Fibroblast of the aortic adventitia (primary cell): ENCODE measurements at places on chromosomes 5 and 9. TPM values are rescaled to one million over a fixed set of nuclear protein-coding genes. Genes with fewer than 3 reads are reported as not detected.

EPB41L4A gene
- total RNA-seq = 0.54 and 2.4 TPM in 2 replicates

GPR150 gene
- total RNA-seq = 0.27 and 0.98 TPM in 2 replicates

SPOUT1 gene
- total RNA-seq = 14.9 and 15.0 TPM in 2 replicates

GFI1B gene
- total RNA-seq = not detected in 2 replicates

SPATA31A3 gene
- not detected in 2 replicates for total RNA-seq

CNTLN gene
- total RNA-seq = 25.8 and 27.2 TPM in 2 replicates

TEX48 gene
- not detected in 2 replicates for total RNA-seq

DNA sequence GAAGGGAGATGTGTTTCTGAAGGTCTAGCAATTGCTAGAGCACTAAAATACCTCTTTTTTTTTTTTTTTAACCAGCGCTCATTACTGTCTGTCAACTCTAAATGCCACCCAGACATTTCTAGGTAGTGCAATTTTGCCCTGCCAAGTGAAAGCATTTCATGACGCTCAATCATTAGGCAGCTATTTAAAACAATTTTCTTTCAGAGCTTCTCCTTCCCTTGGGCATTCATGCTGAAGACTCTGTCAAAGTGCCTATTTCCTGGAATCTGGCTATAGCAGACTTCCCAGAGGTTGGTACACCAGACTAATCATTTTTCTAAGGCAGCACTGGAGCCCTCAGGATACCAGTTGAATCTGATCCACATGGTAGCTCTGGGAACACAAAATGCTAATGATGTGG lies 97.0 kb upstream of the ANKRD55 start:
- no peak for DNase-seq

DNA sequence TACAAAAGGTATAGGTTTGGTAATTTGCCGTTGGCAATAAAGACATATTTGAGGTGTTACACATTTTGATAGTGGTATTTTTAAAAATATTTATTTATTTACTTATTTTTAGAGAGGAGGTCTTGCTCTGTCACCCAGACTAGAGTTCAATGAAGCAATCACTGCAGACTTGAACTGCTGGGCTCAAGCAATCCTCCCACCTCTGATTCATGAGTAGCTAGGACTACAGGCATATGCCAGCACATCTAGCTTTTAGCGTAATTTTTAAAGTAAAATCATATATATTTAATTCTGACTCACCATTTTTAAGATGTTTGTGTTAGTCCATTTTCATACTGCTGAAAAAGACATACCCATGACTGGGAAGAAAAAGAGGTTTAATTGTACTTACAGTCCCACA lies 1974.3 kb downstream of the EFNA5 start:
- no peak for DNase-seq

GRCh38 chr5:113271745-113272454 lies 162.9 kb downstream of the TSSK1B start:
- DNase-seq = peak; percentile 32

GRCh38 chr5:1936901-1937300 lies 54.2 kb upstream of the IRX4 start:
- no peak for DNase-seq

DNA sequence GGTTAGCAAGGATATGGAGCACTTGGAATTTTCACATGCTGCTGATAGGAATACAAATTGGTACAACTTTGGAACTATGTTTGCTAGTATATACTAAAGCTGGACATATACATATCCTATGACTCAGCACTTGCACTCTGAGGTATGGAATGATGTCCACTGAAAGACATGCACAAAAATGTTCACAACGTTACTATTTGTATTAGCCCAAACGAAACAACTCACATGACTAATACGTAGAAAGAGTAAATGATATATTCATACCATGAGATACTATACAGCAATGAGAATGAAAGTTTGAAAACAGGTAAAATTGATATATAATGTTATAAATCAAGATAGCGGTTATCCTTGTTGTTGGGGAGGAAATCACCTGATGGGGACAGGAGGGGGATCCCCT lies 45.5 kb upstream of the CDC42SE2 start:
- DNase-seq = no peak

DNA sequence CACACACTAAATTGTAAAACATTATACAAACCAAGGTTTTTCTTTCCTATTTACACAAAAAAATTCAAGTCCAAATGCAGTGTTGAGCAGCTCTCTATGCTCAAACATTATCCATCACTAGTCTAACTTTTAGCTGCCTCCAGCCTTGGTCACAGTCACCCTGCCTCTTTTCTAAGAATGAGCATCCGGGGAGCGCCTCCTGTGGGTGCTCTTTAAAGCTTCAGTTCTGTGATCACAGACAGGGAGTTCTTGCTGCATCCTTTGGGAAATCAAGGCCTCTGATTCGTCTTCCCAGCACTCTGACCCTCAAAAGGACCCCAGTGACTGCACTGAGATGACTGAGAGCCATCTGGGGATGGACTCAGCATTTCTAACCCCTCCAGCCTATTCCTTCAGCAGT lies 289.6 kb downstream of the SEC61B start:
- DNase-seq = no peak

DNA sequence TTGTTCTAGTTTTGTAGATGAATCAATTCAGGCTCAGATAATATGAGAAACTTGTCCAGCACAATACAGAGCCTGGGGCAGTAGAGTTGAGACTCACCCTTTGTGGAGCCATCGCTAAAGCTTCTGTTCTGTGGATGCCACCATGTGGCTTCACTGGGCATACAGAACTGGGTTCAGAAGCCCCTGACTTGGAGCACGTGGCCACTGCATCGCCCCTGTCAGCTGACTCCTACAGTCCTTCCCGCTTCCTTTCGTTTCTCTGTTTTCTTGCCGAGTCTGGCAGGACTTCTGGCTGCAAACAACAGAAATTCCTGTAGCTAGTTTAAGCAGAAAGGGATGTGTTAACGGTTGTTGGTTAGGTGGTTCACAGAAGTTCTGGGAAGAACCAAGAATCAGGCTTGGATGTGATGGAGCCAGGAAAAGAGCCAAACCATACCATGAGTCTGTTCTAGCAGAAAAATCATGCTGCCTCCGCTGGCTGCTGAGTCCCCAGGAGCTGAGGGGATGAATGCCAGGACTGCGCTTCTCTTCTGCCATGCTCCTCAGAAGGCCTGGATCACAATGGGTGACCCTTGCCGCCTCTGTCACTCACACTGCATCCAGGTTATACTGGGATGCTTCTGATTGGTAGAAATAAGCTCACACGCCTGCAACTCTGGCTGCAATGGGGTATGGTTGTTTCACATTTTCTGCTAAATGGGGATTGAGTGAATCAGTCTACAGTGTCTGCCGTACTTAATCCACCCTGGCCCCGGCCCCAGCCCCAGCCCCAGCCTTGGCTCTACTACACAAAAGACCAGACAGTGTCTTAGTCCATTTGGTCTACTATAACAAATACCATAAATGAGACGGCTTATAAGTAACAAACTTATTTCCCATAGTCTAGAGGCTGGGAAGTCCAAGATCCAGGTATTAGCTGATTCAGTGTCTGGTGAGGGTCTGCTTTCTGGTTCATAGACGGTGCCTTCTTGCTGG lies 262.5 kb downstream of the GOLPH3 start:
- no peak for DNase-seq

GRCh38 chr5:143428738-143429420 lies 25.4 kb upstream of the NR3C1 start:
- no peak for DNase-seq

- no peak for DNase-seq
These were observed 78.3 kb upstream of the IRX1 start for GRCh38 chr5:3517348-3517747.

- DNase-seq = no peak
These were observed 7.9 kb downstream of the SLC2A6 start for GRCh38 chr9:133470988-133471387.

GRCh38 chr5:10903786-10904560 lies 142.9 kb upstream of the DAP start:
- DNase-seq = no peak

DNA sequence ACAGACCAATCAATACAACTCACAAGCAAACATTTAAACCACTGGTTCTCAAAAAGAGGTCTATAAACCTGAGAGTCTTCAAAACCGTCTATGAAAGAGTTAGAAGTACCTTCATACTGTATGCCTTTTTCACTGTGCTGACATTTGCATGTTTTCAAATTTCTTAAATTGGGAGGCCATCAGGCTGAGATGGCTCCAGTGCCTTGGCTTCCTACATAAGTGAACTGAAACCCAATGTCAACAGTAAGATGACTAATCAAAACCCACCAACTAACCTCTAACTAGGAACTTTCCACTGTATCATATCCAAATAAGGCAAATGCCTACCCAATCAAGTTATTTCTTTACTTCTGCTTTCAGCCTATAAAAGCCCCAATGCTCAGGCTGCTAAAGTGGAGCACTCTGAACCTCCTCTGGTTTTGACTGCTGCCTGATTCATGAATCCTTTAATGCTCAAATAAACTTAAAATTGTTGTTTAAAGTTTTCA lies 35.1 kb downstream of the FAM13B start:
- no peak for DNase-seq

DNA sequence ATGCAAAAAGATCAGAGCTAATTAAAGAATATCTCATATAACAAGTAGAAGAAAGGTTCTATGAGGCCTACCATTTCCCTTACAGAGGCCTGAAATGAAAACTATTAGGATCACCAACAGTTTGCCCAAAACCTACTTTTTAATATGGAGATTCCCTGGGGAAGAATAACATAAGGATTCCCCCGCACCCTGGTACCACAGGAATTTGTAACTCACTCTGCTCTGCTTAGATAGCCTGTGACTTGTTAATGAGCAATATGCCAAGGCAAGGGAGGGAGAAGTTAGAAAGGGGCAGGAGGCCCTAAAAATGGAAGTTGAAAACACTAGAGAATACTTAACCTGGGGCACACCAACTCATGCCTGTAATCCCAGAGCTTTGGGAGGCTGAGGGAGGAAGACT lies 107.0 kb downstream of the CDH6 start:
- peak; percentile 12 for DNase-seq

DNA sequence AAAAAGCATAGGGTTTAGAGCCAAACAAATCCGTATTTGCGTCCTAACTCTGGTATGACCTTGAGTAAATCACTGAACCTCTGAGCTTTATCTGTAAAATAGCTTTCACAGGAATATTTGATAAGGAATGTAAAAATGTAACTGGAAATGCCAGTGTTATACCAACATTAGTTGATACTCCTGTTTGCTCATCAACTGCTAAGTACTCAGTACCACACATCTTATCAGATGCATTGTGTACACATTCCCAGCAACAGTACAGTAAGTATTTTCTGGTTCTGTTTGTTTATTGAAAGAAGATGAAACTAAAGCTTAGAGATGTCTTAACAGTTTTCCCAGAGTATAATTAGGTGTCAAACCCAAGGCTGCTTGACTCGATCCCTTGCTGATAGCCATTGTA lies 21.5 kb downstream of the SNAPC3 start:
- DNase-seq = no peak

DNA sequence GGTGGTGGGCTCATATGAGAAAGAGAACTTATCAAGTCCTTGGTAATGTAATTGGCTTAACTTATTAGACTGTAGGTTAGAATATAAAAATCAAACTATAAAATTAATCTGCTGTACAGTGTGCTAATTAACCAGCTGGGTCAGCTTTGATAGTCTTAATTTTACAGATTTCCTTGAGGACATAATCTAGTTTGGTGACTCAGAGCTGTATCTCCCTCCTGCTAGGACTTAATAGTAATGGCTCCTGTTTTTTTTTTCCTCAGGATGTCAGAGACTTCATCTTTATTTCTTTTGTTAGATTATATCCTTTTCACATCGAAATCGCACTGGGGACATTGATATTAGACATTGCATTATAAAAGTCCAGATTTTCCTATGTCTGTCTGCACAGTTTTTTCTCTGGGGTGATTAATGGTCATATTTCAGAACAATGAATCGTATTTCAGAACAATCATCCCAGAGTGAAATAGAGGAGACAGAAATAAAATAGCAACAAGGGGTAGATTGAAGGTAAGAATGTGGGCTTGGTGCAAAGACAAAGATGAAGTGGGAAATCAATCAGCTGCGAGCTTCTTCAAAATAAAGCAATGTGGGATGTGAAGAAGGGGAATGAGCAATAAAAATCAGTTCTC lies 346.4 kb upstream of the RIOK2 start:
- DNase-seq = no peak

- no peak for DNase-seq
These were observed 281.2 kb downstream of the NR2F1-AS1 start for GRCh38 chr5:93299681-93300308.
